ENCODE measurements at places on chromosomes 11 and 22.

GRCh38 chr11:9313648-9314290 lies 624 bp downstream of the TMEM41B start:
- peak; percentile 46 for DNase-seq

- no peak for DNase-seq
These were observed 8.5 kb upstream of the SLC35C1 start for GRCh38 chr11:45796461-45796861.

DNA sequence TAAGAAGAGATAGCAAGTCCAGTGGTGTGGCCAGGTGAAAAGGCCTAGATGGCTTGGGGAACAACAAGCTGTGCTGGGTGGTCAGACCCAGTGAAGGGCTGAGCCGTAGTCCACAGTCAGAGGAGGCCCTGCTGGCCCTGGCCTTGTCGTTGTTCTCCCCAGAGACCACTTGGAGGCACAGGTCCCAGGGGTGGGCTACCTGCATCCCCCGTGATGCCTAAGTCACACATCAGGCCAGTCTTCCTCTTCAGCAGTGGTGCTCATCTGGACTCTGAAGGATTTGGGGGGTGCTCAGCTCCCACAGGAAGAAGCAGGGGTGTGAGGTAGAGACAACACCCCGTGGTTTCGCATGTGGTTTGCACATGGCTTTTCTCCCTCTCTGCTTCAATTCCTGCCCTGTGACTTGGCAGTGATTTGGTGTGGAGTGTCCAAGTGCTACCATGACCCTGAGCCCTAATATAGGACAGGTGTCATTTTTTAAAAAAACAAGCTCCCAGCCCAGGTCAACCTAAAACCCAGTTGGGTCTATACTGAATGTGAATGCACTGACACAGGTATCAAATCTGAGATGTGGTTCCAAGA lies 51.0 kb downstream of the ALX4 start:
- no peak for DNase-seq

DNA sequence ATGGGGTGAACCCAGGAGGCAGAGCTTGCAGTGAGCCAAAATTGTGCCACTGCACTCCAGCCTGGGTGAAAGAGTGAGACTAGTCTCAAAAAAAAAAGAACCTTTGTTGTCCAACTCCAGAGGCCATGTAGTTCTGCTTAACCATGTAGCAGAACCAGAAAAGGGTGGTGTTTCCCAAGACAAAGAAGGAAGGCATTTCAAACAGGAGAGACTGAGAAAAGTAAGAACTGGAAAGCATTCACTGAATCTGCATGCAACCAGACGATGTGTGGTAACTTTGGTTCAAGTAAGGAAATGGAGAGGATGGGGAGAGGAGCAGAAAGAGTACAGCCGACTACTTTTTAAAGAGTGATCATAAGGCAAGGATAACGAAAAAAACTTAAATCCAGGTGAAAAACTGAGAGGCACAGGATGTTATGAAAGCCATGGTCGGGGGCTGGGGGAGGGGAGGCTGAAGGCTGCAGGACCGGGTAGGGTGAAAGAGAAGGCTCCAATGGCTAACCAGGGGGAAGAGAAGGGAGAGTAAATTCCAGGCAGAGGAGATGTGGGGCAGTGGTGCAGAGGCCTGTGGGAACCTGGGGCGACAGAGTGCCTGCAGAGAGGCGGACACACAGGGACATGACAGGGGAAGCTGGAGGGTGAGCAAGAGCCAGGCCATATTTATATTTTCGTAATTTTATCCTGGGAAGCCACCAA lies 48.8 kb downstream of the MAPK1 start:
- no peak for DNase-seq

DNA sequence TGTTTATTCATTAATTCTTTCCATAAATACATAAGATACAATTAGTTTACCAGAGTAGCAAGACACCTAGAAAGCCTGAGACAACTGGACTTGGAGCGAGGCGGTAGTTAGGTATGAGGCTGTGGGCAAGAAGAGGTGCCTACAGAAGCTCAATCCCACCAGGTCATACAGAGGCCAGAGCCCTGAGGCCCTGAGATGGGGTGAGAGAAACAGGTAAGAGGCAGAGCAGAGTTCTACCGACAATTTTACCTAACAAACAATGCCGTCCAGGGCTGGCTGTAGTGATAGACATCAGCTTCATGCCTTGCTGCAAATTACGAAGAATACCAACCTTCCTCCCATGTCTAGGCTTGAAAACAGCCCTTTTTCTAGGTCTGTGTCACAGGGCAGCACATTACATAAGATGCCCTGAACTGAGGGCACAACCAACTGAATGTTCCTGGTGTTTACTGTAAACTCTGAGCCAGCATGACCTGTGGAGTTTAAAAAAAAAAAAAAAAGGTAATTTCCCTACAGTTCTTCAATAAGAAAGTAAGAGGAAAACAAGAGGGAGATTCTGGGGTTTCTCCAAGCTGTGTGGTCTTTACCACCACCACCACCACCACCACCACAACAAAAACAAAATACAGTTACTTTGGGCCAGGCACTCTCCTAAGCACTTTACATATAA lies 105.8 kb downstream of the GAB2 start:
- DNase-seq, result no peak

- DNase-seq, result no peak
These were observed 3.4 kb downstream of the CAPN1 start for GRCh38 chr11:65185171-65185570.

- no peak for DNase-seq
These were observed 26.3 kb upstream of the ALDH3B2 start for GRCh38 chr11:67700548-67701262.

DNA sequence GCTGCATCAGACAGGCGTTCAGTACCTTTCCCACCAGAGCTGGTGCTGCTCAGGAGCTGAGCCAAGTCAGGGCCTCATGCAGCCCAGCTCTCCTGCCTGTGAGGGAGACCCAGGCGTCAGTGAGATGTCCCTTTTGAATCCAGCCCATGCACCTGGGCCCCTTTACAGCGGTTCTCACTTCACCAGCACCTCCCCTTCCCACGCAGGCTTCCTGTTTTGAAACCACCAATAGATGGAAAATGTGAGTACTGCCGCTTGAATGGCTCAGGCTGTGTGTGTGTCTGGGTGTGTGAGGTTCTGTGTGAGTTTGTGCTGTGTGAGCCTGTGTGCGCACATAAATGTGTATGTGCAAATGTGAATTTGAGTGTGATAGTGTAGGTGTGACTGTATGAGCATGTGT lies 88.4 kb downstream of the UBASH3B start:
- DNase-seq, result no peak

- no peak for DNase-seq
These were observed 2.0 kb downstream of the HSCB start for GRCh38 chr22:28743852-28744251.

DNA sequence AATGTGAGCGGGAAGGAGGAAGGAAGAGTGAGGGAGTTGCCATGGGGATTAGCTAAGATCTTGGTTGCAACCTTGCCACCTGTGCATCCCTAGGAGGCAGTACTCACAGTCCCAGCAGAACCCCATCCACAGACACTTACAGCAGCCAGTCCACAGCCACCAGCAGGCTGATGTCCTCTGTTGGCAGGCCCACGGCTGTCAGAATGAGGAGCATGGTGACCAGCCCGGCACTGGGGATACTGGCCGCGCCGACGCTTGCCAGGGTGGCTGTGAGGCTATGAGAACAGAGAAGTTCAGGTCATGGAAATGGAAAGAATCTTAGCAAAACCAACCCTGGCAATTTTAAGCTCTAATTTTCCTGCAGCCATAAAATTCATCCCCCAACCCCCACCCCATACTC lies 138.6 kb downstream of the SLC1A2 start:
- DNase-seq, result no peak

DNA sequence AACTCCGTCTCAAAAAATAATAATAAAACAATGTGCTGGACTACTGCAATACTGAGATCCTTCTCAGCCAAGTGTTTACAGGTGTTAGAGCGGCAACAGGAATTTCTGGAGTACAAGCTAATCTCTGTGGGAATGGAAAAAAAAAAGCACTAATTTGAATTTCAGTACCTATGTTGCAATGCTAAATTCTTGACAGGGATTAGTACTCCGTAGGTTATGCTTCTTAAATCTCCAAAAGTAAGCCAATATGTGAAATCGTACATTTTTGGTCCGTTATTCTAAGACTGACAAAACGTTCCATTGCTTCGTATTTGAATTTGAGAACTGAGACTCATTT lies 1.1 kb downstream of the ATL3 start:
- DNase-seq, result no peak

GRCh38 chr11:73951797-73952196 lies 971 bp downstream of the DNAJB13 start:
- no peak for DNase-seq

- peak; percentile 41 for DNase-seq
These were observed 67.5 kb downstream of the GAB2 start for GRCh38 chr11:78350091-78350645.

DNA sequence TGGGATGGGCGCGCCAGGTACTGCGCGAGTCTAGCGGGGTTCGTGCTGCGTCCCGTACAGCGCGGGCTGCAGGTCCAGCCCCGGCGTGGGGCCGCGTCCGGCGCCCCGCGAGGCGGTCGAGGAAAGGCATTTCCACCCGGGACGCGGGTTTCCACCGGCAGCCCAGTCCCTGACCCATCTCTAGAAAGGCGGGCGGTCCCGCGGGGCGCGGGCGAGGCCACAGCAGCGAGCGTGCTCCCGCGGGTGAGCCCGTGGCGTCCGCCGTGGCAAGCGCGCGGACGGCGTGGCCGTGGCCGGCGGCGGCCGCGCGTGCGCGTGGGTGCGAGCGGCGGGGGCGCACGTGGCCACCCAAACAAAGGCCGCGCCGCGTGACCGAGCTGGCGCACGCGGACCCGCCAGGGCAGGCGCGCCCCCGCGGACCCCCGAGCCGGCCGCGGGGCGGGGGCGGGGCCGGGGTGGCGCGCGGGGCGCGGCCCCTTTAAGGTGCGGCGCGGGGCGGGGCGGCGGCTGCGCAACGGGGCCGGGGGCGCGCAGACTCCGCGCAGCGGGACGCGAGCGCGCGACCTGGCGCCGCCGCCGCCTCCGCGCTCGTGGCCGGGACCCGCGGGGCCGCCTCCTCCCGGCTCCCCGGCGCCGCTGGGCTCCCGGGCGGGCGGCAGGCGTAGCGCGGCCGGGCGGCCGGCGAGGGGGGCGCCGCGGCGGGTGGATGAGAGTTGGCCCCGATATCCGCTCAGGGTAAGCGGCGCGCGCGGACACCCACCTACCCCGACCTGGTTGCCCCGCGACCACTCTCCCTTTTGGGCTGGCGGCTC lies 39.3 kb upstream of the CELSR1 start:
- no peak for DNase-seq

DNA sequence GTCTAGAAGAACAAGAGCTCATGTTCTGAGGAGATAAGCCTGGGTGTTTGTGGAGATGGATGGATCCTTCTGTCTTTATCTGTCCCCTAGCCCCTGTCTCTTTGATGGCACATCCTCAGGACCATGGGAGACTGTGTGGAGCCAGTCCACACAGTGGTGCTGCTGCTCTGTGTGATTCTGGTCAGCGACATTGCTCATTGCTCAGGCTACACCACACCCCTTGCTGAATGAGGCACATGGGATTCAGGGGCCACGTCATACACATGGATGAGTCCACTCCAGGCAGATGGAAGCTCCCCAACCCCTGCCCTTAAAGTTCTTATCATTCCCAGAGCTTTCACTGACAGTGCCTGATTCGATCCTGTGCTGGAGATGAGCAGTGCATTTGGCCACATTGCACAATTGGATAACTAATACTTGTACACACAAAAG lies 222.2 kb downstream of the NAV2 start:
- DNase-seq, result no peak

- no peak for DNase-seq
These were observed 243.7 kb upstream of the TBCEL start for GRCh38 chr11:120780239-120780638.

DNA sequence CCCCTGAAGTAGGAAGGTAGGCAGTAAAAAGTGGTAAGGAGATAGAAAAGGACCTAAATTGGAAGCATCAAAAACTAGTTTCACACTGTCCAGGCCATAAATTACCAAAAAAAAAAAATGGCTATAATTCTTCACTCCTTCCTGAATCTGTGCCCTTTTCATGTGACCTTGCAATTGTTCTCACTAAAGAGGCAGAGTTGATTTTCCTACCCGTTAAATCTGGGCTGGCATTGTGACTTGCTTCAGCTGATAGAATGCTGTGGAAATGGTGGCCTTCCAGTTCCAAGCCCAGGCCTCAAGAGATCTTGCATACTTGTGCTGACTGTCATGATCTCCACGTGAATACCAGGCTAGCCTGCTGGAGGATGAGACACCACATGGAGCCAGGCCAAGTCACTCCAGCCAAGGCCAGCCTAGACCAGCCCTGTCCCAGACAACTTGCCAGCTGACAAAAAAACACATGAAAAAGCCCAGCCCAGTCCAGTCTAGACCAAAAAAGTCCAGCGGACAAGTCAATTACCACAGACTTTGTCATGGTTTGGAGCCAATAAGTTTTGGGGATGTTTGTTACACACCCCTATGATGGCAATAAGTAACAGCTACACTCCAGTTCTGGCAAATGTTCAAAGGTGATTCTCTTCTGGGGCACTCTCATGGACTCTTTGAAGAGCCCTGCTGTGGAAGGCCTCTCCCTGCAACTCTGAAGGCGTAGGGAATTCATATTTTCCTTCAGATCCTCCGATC lies 51.4 kb upstream of the NUP50 start:
- DNase-seq, result no peak

GRCh38 chr11:3174387-3174786 lies 9.3 kb upstream of the OSBPL5 start:
- no peak for DNase-seq

DNA sequence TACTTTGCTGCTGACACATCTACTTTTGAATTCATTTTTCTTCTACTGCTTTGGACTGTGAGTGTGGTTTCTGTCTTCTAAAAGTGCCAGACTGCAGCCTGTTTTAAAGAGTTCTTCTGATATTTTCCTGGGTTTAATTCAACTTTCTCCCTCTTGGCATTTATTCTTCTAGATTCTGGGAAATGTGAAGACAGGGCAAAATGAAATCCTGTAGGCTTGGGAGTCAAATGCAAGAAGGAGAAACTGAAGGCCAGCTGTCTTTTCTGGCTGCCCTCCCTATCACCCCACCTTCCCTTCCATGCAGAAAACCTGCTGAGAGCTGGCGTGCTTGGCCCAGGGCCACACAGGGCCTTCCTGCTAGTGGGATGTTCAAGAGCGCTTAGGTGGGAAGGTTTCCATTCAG lies 7.6 kb downstream of the ZNF70 start:
- no peak for DNase-seq

DNA sequence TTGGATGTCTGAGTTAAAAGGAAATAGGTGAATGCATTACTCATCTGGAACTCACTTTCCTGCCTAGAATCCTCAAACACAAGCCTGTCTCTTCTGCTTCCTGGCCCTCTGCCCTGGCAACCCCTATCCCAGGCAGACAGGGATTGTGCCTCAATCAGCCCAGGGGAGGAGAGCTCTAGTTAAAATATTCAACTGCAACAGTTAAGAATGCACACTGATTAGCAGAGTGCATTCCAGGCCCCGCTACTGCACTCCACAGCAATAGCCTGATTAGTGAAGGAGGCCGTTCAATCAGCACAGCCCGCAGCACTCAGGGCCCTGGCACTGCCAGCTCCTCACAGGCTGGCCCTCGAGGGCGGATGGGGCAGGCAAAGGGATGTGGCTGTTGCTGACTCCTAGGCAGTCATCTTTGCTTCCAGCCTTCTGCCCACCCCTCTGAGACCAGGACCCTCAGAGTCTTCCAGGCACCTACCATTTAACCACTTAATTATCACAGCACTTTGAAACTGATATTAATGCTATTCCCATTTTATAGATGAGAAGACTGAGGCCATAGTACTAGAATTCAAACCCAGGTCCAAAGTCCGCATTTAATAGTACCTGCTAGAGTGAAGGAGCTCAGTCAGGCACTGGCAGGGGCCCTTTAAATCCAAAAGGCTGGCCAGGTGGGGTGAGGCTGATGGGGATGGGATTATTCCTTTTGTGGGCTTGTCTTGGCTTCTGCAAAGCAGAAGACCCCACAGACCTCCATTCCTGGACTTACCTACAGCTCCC lies 435.3 kb downstream of the SOX6 start:
- peak; percentile 17 for DNase-seq

Data from Caco-2 (cell line).